ENCODE measurements at places on chromosomes 6 and 20.
A peak's percentile ranks its signal among the peaks of the same experiment; 100 is the strongest.

- peak; percentile 35 for DNase-seq
Measured at GRCh38 chr6:147507162-147508041, 1.1 kb upstream of the SAMD5 start.

DNA sequence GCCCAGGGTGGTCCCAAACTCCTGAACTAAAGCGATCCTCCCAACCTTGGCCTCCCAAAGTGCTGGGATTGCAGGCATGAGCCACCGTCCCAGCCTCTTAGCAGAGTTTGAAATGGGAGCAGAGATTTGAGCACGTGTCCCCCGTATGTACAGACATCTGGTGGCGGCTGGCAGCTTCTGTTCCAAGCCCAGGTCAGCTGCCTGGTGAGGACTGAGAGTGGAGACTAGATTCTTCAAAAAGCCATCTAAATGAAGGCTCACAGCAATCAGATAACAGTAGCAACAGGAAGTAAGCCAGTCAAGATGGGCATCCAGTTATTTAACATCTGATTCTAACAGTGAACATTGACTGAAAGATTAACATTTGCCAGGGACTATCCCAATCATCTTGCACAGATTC lies 128.1 kb upstream of the AKAP12 start:
- DNase-seq = no peak

GRCh38 chr6:104700371-104701185 lies 159.1 kb downstream of the HACE1 start:
- DNase-seq = no peak

DNA sequence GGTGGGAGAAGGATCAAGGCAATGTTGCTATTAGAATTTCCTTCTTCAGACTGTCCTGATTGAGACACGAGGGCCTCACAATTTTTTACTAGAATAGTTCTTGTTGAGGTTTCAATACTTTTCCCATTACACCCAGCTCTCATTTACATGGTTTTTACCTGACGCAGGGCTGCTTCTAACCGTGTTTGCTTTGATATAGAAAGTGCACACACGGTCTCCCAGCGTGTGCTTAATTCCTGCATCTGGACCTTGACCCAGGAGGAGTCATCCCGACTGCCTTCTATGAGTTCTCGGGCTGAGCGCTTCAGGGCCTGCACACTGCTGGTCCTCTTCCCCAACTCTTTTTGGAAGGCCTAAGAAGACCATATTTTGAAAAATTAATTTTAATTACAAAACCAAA lies 160.2 kb downstream of the DST start:
- no peak for DNase-seq

DNA sequence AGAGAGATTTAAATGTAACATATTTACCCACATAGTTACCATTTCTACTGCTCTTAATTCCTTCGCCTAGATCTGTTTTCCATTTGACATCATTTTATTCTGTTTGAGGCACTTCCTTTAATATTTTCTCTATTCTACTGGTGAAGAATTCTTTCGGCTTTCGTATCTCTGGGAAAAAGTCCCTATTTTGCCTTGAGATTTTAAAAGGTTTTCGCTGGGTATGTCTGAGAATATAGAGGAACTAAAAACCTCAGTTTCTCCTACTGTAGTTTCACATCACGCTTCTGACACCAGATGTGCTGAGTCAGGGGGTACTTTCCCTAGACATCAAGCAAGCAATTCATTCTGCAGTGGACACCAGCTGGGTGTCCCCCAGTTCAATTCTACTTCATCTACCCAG lies 61.7 kb downstream of the E2F3 start:
- DNase-seq = no peak

DNA sequence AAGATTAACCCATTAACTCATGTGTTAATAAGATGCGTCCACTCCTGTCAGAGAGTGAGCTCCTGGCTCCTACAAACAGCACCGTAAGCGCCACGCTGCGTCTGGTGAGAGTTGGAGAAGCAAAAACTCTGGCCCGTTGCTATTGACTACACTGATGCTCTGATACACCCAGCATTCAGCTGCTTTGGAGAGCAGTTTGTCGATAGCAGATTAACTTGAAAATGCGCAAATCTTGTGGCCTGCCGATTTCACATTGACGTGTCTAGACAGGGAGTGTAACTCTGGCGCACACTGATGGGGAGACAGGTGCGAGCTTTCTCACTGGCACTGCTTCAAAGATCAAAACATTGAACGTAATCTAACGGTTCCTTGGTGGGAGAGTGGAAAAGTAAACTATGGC lies 151.7 kb upstream of the RPS6KA2 start:
- no peak for DNase-seq

- DNase-seq = no peak
Measured at GRCh38 chr20:50270569-50270968, 79.9 kb downstream of the CEBPB start.

DNA sequence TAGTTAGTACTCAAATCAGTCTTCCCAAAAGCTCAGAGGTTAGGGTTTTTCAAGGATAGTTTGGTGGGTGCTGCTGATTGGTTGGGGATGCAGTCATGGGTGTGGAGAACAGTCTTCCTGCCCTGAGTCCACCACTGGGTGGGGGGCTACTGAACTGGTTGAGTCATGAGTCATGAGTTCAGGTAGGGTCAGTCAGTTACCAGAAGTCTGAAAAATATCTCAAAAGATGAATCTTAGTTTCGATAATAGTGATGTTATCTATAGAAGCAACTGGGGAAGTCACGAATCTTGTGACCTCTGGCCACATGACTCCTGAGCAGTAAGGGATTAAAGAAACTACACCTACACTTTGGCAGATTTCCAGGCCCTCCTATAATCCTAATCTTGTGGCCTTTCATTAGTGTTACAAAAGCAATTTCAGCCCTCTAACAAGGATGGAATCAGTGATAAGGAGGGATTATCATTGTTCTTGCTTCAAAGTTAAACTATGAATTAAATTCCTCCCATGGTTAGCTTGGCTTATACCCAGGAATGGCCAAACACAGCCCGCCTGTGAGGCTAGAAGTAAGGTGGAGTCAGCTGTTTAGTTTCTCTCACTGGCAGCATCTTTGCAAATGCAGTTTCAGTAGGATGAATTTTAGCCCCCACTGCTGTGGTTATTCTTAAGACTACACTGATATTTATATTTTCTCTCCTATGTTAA lies 33.3 kb upstream of the NKAIN2 start:
- no peak for DNase-seq

- DNase-seq = no peak
Measured at GRCh38 chr6:45488269-45488668, 110.5 kb upstream of the SUPT3H start.

- no peak for DNase-seq
Measured at GRCh38 chr6:15912505-15913400, 216.1 kb upstream of the MYLIP start.

- DNase-seq = no peak
Measured at GRCh38 chr20:2088891-2089290, 12.7 kb upstream of the STK35 start.

Data from nephron progenitor cell (in vitro differentiated cells).